ENCODE measurements at places on chromosomes 5 and 9.

DNA sequence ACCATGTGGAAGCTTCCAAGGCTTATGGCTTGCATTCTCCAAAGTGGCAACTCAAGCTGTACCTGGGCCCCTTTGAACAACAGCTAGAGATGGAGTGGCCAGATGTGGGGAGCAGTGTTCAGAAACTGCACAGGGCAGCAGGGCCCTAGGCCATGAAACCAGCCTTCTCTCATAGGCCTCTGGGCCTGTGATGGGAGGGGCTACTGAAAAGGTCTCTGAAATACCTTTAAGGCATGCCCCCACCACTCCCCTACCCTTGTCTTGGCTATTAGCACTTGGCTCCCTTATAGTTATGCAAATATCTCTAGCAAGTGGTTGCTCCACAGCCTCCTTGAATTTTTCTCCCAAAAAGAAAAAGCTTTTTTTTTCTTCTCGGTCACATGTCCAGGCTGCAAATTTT, 1014.6 kb downstream of the DTWD2 start:
- DNase-seq = no peak

GRCh38 chr5:172816925-172817562, 17.0 kb upstream of the ERGIC1 start:
- no peak for DNase-seq

- no peak for DNase-seq
These were observed 26.4 kb downstream of the TNFSF15 start for GRCh38 chr9:114779352-114779845.

DNA sequence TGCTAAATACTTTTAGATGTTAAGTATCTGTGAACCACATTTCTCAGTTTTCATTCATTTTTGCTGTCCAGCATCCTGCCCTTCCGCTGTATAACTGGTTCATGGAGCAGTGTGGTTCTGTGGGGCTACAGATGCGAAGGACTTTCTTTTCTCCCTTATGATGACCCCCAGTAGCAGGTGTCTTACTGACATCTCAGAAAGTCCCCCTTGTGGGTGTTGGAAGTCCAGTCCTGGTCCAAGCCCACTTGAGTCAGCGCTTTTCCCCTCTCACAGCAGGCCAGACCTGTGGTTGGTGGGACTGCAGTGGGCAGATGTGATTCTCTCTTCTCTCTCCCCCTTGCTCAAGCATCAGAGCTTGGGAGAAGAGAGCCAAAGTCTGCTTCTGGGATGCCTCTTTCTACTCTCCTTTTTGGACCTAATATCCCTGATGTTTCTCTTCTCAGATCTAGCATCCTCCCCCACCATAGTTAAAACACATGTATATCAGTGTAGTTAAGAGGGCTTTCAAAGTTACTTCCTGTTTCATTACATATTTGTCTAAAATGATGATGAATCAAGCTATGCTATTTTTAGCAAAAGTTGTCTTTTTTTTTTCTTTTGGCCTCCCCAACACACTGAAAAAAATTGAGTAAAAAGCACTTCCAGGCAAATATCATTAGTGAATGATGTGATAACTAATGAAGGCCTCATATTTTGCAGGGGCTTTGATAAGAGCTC, 119.5 kb upstream of the ZNF618 start:
- DNase-seq = no peak

DNA sequence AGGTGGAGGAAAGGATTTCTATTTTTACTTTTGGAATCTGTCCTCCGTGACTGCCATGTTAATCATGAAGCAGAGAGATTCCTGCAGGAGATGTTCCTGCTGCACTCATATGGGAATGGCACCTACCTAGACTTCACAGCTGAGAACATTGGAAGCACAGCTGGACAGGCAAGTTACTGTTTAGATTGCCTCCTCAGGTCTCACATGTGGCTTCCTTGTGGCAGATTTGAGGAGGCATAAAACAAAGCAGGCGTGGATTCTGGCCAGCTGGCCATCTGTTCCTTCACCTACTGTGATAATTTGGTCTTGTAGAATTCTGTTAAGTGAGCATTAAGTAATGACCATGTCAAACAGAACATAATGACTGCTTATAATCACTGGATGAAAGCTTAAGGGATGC, 193.4 kb downstream of the EDIL3 start:
- no peak for DNase-seq

DNA sequence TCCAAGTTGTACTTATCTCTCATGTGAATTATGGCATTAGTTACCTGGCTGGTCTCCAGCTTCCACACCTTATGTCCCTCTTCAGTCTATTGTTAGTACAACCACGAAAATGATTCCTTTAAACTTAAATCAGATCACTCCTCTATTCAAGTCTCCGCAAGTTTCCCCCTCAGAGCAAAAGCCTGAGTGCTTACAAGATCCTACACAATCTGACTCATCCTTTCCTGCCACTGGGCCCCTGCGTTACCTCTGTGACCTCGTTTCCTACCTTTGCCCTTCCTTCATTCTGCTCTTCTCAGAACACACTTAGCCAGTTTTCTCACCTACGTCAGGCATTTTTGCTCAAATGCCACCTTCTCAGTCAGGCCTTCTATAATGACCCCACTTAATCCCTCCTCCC, 45.1 kb upstream of the GLIS3 start:
- DNase-seq = no peak

DNA sequence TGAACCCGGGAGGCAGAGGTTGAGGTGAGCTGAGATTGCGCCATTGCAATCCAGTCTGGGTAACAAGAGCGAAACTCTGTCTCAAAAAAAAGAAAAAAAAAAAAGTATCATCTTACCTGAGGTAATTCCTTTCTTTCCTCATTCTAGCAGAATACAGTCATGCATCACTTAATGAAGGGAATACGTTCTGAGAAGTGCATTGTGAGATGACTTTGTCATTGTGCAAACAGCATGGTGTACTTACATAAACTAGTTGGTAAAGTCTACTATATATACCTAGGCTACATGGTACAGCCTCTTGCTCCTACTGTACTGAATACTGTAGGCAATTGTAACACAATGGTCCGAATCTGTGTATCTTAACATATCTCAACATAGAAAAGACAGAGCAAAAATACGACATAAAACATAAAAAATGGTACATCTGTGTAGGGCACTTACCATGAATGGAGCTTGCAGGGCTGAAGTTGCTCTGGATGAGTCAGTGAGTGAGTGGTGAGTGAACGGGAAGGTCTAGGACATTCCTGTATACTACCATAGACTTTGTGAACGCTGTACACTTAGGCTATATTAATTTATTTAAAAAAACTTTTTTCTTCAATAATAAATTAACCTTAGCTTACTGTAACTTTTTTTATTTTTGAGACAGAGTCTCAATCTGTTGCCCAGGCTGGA, 100.4 kb downstream of the GLDC start:
- no peak for DNase-seq

GRCh38 chr5:137446151-137446550, 53.0 kb downstream of the SPOCK1 start:
- DNase-seq = no peak

DNA sequence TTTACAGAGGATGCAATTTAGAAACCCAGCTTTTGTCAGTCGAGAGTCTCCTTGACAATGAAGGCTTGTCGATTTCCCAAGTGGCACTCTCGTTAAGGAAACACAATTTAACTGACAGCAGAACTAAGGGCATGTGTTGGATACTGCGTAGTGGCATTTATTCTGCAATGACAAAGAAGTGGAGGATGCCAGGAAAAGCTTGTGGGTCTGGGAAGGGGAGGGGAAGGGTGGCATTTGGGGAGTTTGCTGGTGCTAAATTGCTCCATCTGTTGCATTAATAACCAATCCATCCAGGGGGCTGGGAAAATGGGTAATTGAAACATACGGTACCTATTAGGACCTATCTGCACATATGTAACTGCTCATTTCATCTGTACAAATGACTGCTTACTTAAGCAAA, 190.6 kb downstream of the NSG2 start:
- no peak for DNase-seq

- DNase-seq = no peak
These were observed 1186.6 kb upstream of the SEMA6A start for GRCh38 chr5:117761186-117761585.

- no peak for DNase-seq
These were observed 108.0 kb downstream of the STARD4 start for GRCh38 chr5:111404270-111404769.

DNA sequence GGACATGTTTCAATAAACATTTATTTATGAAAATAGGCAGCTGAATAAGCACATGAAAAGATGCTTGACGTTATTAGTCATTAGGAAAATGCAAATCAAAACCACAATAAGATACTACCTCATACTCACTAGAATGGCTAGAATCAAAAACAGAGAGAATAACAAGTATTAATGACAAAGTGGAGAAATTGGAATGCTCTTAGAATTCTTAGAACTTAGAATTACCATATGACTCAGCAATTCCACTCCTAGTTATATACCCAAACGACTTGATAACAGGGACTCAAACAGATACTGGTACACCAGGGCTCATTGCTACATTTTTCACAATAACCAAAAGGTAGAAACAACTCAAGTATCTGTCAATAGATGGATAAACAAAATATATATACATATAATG, 15.1 kb upstream of the TRIM36 start:
- no peak for DNase-seq

DNA sequence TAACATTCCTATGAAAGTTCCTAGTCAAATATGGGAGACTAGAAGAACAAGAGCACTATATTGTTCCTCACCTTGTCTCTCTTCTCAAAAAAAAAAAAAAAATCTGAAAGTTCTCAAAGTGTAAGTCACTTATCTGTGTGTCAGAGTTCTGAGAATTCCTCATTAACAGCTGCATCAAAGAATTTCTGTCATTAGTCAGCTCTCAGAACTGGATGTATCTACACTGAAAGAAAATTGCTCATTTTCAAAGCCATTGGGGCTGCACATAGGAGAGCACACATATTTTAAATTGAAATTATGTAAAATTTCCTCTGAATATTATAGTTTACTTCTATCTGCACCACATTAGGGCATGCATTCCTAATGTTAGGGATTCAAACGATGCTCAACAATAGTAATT, 99.5 kb upstream of the FTMT start:
- DNase-seq = no peak

DNA sequence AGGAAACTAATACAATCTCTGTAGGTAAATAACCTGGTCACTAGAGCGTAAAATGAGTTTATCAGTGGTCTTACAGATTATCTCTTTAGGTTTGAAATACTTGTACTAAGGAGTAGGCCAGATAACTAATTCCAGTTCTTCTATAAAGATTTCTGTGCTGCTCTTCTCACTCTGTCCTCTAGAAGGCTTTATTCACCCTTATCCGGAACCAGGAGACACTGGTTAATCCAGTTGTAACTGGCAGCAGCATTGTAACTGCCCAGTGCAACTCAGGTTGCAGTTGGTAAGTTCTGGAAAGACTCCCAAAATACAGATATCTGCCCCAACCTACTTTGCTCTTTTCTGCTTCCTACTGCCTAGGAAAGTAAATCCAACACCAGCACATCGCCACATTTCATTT, 19.8 kb downstream of the C5orf22 start:
- no peak for DNase-seq

DNA sequence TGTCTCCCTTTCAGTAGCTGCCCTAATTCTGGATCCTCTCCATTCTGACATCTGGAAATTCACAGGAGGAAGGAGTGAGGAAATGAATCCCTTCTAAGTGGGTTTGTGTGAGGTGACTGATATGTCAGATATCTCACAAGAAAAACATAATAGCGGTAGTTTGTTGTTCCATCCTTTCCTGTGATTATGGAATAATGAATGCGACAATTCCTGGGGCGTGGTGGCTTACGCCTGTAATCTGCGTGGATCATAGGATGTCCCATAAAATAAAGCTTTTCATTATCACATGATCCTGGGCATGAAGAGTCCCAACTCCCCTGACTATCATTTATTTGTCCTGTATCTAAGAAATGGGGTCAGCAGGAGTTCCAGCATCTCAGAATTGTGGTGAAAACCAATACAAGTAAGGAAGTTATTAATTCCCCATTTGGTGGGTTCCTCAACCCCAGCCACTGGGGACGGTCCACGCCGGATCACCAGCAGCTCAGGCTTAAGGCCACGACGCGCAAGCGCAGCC, 375 bp upstream of the C5orf24 start:
- DNase-seq = no peak

GRCh38 chr5:95836544-95836943, 14.0 kb upstream of the GLRX start:
- no peak for DNase-seq

- no peak for DNase-seq
These were observed 205.1 kb upstream of the SGCD start for GRCh38 chr5:156121882-156122281.

GRCh38 chr5:141783947-141784296, 94.3 kb downstream of the PCDH1 start:
- no peak for DNase-seq

GRCh38 chr9:75130621-75131230, 42.4 kb downstream of the OSTF1 start:
- DNase-seq = no peak

DNA sequence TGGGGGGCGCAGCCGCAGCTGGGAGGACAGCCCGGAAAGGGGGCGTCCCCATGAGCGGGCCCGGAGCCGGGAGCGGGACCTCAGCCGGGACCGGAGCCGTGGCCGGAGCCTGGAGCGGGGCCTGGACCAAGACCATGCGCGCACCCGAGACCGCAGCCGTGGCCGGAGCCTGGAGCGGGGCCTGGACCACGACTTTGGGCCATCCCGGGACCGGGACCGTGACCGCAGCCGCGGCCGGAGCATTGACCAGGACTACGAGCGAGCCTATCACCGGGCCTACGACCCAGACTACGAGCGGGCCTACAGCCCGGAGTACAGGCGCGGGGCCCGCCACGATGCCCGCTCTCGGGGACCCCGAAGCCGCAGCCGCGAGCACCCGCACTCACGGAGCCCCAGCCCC, 47.0 kb downstream of the TJP2 start:
- DNase-seq = no peak

DNA sequence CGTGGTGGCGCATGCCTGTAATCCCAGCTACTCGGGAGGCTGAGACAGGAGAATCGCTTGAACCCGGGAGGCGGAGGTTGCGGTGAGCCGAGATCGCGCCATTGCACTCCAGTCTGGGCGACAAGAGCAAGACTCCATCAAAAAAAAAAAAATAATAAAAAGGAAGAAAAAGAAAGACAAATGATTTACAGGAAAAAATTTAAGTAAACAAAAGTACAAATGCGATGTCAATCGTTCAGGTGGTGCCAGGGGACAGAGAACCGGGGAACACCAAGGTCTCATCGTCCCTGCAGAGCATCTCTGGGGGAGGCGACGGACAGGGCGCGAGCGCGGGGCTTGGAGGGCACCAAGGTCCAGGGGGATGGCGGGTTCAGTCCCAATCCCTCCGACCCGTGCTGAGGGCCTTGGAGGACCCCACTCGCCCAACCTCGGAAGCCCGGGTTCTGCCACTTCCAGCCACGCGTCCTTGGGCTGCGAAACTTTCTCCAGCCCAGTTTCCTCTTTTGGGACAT, 607 bp upstream of the HNRNPAB start:
- DNase-seq = no peak

DNA sequence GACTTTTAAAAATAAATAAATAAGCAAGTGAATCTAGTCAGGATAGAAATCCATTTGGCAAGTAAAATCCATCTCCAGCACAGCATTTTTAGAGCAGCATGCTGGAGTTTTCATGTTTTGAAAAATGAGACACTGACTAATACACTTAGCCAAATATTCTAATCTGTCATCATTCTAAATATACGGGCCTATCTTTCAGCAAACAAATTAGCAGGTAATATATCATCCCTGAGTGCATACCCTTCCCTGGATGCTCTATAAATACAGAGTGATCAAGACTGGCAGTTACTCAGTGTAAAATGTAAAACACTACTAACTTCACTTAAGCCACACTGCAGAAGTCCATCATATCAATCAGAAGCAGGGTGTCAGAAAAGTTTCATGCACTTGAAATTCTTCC, 58.4 kb downstream of the MLLT3 start:
- no peak for DNase-seq

GRCh38 chr5:34919077-34919476, 3.6 kb downstream of the BRIX1 start:
- DNase-seq = no peak

All from activated CD8-positive, alpha-beta memory T cell treated with anti-CD3 and anti-CD28 coated beads for 1 hour (primary cell).